ENCODE measurements at places on chromosomes 3 and 15.

GRCh38 chr15:90780916-90781315, 63.8 kb downstream of the BLM start:
- no peak for DNase-seq

GRCh38 chr3:191138937-191139336, 60.1 kb upstream of the OSTN start:
- no peak for DNase-seq

GRCh38 chr15:57224664-57225063, 151.6 kb upstream of the CGNL1 start:
- DNase-seq: no peak

- DNase-seq: no peak
Measured at GRCh38 chr3:19149368-19149767, 1.1 kb downstream of the KCNH8 start.

- no peak for DNase-seq
Measured at GRCh38 chr15:70802629-70803028, 39.3 kb upstream of the UACA start.

GRCh38 chr3:138914870-138915502, 32.0 kb downstream of the FOXL2 start:
- no peak for DNase-seq
